ENCODE measurements at places on chromosomes 11 and 22.
A peak's percentile ranks its signal among the peaks of the same experiment; 100 is the strongest.

- no peak for DNase-seq
Observed at GRCh38 chr11:19808076-19808911, 95.7 kb downstream of the NAV2 start.

DNA sequence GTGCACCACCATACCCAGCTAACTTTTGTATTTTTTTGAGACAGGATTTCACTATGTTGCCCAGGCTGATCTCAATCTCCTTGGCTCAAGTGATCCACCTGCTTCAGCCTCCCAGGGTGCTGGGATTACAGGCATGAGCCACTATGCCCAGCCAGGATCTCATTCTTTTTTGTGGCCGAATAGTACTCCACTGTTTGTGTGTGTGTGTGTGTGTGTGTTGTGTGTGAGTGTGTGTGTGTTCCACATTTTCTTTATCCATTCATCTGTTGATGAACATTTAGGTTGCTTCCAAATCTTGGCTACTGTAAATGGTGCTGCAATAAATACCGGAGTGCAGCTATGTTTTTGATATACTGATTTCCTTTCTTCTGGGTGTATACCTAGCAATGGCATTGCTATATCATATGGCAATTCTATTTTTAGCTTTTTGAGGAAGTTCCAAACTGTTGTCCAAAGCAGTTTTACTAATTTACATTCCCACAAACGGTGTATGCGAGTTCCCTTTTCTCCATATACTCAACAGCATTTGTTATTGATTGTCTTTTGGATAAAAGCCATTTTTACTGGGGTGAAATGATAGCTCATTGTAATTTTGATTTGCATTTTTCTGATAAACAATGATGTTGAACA is 105.4 kb downstream of the TTC28 start:
- DNase-seq: no peak

DNA sequence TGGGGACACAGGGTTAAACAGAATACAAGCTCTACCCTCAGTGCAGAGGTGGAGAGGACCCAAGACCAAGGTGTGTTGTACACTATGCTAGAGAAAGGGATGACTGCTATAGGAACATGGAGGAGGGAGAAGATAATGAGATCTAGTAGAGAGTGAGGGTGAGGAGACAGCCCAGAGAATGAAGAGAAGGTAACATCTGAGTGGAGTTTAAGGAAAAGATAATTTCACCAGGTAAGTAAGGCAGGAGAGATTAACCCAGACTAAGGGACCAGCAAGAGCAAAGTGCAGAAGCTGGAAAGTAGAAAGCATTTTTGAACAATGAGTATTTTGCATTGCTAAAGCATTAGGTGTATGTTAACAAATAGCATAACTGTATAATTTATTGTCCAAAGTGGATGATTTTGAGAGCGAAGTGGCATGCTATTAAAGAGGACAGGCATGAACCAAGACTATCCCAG is 128.8 kb downstream of the RASSF10 start:
- no peak for DNase-seq

DNA sequence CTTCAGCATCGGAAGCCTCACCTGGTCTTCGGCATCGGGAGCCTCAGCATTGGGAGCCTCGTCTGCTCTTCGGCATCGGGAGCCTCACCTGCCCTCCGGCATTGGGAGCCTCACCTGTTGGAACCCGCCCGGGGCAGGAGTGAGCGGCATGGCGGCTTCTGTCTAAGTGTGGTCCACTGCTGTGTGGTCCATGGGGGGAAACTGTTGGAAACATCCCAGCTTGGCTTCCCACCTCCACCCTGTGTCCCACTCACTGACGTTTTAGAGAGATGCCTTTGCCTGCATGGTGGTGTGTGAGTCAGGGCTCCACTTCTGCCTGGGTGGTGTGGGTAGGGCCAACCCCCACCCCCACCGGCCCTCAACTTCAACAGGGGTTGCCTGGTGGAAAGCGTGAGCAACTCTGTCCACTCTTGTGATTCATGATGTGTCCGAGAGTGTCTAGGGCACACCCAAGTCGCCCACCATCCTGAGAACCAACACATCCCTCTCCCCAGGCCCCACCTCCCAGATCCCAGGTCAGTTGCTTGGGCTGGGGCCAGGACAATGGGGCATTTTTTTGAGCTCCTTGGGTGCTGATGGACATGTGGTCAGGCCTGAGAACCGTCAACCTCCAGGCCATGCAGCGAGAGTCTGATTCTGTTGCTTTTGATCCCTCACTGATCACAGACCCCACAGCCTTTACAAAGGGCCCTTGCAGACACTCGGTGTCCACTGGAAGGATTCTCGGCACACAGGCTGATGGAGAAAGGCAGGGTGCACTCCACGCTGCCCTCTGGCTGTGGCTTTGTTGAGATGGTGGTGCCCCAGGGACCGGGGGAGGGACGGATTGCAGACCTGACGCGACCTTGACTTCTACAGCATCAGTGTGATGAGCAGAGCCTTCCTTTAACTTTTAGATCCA is 406.7 kb downstream of the TBC1D22A start:
- peak; percentile 20 for DNase-seq

DNA sequence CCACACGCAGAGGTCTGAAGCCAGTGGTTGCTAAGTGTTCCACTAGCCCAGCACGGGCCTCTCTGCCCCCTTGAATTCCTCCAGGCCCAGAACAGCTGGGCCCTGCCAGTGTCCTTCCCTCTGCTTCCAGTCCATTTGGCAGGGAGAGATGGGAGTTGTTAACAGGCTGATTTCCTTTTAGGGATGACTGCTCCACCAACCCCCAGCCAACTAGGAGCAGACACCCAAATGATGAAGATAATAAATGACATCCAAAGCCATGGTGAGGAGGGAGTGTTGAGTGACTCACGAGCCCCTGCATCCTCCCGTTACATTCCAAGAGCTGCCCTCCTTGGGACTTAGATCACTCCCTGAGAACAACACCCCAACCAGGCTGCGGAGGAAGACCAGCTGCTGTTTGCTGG is 20.6 kb downstream of the PARVA start:
- DNase-seq: peak; percentile 75

DNA sequence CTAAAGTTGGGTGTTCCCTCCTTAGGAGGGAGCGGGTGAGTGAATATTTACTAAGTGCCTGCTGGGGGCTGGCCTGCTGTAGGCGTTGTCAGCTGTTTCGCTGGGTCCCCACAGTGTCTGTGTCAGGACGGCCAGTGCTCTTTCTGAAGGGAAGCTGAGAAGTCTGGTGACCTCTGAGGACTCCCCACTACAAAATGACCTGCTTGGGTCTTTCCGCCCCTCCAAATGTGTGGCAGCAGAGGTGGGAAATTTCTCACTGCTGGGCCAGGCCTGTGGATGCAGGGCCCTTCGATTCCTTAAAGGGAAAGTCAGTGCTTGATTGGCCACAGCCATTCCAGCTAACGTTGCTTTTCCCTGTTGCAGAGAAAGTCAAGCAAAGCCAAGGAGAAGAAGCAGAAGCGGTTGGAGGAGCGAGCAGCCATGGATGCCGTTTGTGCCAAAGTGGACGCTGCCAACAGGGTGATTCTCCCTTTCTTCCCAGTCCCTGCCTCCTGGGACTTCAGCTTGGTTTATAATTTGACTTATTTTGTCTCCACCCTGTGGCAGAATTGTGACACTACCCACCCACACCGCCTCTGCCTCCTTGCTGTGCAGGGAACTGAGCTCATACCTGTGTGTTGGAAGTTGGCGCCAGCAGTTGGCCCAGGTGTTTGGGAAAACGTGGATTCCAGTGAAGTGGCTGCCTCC is 6.8 kb downstream of the NAA40 start:
- peak; percentile 79 for DNase-seq

DNA sequence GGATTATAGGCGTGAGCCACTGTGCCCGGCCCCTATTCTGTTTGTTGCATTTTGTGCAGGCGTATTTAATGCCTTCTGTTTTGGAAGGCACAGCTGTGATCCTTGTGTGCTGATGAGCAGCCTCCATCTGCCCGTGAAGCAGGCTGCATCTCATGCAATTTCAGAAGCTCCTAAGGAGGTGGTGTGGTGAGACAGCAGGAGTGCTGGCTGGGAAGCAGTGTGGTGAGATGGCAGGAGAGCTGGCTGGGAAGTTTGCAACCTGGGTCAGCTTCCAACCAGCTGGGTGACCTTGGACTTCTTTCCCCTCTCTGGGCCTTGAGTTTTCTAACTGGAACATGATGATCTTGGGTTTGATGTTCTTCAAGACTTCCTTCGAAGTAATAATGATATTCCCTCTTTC is 525.1 kb downstream of the TBC1D22A start:
- DNase-seq: no peak

DNA sequence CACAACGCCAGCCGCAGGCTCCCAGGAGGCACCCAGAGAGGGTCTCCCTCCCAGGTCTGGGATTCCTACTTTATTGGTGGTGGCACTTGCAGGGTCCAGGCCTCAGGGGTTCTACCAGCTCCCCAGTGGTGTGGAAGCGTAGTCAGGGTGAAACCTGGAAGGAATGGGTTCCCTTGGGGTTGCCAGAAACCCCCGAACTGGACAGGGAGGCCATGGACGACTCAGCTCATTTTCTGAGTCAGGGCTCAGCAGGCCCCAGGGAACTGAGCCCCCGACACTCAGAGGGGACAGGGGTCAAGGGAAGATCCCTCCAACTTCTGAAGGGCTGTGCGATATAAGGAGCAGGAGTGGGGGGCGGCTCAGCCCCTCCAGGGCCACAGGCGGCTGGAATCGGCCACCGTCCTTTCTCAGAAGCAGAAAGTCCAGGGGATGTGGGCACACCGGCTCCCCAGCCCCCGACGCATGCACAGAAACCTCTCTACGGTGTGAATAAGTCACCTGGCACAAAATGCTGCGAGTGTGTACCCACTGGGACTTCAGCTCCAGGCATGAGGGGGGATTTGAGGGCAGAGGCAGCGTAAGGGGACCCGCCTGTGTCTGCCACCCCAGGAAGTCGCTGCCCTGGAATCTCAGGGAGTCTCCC is 25.1 kb downstream of the MRGPRG start:
- DNase-seq: no peak

GRCh38 chr11:32597921-32598320 is 14.3 kb downstream of the EIF3M start:
- no peak for DNase-seq

GRCh38 chr22:48491451-48491941 is 1336.2 kb downstream of the BRD1 start:
- no peak for DNase-seq

- DNase-seq: no peak
Observed at GRCh38 chr11:94550513-94550912, 6.8 kb downstream of the FUT4 start.

- DNase-seq: no peak
Observed at GRCh38 chr11:111069066-111069465, 176.5 kb upstream of the POU2AF2 start.

- DNase-seq: no peak
Observed at GRCh38 chr11:93622043-93622442, 39.4 kb upstream of the CEP295 start.

DNA sequence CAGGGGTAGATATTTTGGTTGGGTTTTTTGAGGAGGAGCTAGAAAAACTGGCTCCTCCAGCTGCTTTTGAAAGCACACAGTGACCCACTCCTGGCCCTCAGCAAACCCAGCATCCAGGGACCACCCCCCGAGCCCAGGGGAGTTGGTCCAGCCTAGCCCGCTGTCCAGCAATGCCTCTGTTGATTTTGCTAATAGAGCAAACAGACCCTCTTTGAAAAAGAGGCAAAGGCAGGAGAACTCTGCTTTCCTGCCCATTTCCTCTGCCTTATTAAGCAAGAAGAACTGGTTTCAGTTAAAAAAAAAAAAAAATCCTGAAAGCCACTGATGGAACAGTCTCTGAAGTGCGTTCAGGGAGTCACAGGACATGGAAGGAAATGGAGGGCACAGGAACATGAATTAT is 25.3 kb downstream of the ABTB2 start:
- DNase-seq: no peak

- DNase-seq: no peak
Observed at GRCh38 chr11:86930957-86931547, 24.1 kb downstream of the FZD4 start.

DNA sequence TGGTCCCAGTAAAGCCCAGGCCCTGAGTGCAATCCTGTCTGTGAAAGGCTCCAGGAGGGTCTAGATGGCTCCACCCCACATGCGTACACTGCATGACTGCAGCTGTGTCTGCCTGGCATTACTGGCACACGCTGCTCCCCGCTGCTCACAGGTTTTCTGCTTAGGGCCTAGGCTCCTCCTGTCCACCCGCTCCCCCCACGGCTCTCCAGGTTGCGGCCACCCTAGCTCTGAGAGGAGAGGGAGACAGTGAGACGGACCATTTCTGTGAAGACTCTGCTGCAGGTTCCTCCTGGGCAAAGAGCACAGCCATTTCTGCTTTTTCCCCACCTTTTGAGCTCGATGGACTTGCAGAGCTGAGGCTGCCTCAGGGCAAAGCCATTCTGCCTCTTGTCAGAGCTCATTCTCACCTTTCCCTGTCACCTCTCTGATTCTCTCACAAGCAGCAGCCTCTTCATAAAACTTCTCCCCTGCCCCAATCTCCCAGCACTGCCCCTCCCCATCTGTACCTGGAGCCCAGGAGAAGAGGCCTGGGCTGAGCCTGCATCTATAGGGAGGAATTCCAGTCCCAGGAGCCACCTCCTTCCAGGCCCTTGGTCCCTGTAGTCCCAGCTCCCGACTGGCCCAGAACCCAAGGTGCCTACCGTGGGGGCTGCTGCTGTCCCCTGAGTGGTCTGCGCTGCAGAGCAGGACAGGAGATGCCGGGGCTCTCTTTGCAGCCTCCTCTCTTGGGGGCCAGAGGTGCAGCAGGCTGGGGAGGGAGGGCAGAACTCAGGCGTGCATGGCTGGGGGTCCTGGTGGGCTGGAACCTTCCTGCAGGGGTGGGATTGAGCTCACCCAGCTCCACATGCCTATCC is 433.7 kb upstream of the B3GAT1 start:
- DNase-seq: no peak

DNA sequence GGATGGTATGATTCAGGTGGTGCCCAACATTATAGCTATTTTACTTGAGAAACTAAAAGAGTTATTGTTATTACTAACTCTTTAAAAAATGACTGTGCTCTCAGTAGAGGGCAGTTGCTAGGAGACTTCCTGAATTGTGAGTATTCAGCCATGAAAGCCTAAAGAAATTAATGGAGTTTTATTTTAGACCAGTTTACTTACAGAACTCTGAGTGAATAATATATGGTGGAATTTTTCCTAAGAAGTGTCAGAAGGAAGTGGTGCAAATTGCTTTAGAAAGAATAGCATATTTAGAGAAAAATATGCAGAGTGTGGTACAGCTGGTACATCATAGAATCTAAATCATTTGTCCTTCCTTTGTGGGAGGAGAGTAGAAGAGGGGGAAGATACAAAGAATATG is 689.9 kb upstream of the CCDC90B start:
- no peak for DNase-seq

DNA sequence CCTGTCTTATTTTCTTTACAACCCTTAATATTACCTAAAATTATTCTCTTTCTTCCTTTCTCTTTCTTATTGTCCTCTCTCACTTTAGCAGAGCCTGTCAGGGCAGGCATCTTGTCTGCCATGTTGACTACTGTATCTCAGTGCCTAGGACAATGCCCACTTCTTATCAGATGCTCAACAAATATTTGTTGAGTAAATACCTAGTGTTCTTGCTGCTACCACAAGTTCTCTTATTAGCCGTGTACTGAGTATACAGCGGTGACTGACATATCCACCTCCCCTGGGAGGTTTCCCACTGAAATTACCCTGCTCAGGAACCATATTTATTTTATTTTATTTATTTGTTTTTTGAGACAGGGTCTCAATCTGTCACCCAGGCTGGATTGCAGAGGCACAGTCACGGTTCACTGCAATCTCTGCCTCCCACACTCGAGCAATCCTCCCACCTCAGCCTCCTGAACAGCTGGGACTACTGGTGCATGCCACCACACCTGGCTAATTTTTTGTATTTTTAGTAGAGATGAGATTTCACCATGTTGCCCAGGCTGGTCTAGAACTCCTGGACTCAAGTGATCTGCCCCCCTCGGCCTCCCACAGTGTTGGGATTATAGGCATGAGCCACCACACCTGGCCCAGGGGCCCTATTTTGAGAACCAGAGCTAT is 6.7 kb downstream of the HPX start:
- no peak for DNase-seq
